ENCODE measurements at places on chromosomes 2 and 18.

DNA sequence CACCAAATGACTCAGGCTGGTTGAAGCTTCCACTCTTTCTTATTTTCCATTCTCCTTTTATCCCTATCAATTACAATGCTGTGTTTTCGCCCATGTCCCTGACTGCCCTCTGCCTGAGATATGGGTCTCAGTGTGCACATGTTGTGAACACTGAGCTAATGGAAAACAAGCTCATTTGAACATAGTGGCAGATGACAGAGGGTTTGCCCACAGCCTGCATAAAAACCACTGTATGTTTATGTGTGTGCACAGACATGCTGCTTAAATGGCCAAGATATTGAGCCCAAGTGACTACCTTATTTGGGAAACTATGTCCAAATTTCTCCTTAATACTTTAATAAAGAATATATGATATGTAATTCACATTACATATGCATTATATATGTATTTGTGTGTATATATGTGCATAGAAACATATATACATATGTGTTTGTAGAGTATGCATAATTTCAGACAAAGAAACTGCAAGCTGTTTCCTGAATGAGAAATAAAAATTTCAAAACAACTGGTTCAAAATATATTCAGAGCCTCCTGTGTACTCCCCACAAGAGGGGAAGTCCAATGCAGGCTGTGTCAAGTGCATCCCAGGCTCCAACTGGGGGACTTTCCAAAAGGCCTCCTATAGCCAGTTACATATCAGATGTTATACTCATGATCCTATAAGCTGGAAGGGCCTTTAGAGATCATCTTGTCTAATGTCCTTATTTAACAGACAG is 92.7 kb upstream of the CD302 start:
- DNase-seq: no peak

- peak; percentile 70 for DNase-seq
Measured at GRCh38 chr2:42568401-42569115, at the start of gene MTA3. TSS of gene MTA3 (plus strand) at chr2:42568632. CDS start at chr2:42568746, 114 bp downstream.

GRCh38 chr2:95024371-95024770 is 1.1 kb upstream of the MAL start:
- no peak for DNase-seq

GRCh38 chr2:69914950-69915945 is at the start of gene MXD1:
TSS of gene MXD1 (plus strand) at chr2:69915109. CDS start at chr2:69915331, 222 bp downstream.
- DNase-seq: no peak

DNA sequence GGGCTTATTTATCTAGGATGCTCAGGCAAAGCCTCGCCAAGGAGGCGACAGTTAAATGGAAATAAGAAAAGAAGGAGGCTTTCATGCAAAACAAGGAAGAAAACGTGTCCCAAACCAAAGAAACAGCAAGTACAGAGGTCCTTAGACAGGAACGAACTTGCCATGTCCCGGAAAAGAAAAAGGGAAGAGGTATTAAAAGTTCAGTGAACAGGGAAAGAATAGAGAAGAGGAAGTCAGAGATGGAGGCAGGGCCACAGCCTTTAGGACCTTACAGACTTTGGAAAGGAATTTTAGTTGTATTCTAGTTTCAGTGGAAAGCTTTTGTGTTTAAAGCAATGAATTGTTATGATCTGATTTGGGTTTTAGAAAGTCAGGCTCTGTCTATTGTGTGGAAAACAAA is 22.1 kb downstream of the IKZF2 start:
- no peak for DNase-seq

GRCh38 chr2:69544951-69545350 is 98.6 kb downstream of the AAK1 start:
- DNase-seq: no peak

GRCh38 chr2:201558665-201559064 is 84.6 kb downstream of the TMEM237 start:
- DNase-seq: no peak

DNA sequence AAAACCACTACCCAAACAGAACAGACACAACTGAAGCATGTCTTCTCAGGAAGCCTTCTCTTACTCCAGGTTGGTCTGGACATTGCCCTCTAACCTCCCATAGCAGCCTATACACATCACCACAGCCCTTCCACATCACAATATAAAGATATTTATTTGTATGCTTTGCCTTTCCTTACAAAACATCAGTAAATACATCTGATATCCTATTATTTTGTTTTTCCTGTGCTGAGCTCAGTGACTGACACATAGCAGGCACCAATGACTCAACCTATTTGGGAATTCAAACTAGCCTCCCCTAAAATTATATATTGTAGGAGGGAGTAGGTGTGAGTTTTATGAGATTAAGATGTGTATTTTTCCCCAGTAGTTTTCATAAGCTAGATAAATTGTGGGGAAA is 28.8 kb downstream of the SLC40A1 start:
- no peak for DNase-seq

GRCh38 chr18:12554796-12555388 is 103.0 kb downstream of the SPIRE1 start:
- no peak for DNase-seq

GRCh38 chr2:61949714-61950560 is 44.5 kb downstream of the COMMD1 start:
- no peak for DNase-seq

- DNase-seq: no peak
Measured at GRCh38 chr2:38149531-38149930, 73.6 kb upstream of the CYP1B1 start.

DNA sequence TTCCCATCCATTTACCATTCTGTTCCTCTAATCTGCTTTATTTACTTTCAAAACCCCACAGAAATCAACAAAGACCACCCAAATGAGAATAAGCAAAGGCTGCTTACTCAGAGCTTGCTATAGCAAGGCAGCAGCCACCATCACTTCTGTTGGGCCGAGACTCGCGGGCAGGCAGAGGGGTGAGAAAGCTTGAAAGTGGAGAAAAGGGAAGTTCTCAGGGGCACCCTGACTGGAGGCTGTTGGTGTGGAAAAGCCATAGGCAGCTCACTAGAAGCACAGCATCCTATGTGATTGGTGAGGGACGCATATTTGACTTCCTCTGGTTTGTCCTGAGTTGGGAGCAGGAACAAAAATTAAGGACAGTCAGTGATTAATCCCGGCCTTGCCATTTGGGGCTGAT is 269.7 kb upstream of the THSD7B start:
- DNase-seq: no peak

DNA sequence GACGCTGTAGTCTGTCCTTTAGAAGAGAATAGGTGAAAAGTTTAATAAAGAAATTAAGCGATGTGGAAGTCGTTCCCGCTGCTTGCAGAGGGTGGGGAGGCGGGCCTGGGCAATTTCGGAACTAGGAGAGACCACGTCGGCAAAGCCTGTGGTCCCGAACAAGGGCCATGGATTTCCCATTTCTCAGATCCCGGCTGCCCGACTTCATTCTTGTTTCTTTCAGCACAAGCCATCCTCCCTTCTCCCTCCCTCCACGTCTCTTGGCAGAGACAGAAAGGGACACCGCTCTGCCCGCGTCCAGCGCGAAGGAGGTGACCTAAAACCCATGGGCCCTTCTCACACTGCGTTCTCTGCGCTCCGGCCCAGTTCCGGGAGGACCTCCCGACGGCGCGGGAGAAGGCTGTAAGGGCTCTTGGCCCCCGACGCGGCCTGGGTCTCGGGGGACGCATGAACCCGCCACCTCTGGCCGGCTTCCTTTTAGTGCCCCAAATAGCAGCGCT is 2.2 kb upstream of the BCL2L11 start:
- DNase-seq: no peak

DNA sequence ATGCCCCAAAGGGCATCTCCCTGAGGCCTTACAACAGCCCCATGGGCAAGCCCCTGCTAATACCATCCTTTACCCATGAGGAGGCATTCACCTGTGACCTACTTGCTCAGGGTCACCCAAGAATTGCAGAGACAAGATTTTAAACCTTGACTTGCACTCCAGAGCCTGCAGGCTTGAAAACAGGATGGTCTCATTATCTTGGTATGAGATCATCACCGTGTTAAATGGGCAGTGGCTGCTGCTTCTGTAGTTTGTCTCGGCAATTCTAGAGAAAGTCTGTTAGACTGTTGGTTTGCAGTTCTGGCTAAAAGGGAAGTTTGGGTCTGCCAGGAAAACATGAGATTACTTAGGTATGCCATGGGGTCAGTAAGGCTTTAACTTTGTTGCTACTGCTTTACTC is 698.9 kb downstream of the GALR1 start:
- no peak for DNase-seq

GRCh38 chr2:146615778-146616177 is 1229.1 kb upstream of the ACVR2A start:
- DNase-seq: no peak

DNA sequence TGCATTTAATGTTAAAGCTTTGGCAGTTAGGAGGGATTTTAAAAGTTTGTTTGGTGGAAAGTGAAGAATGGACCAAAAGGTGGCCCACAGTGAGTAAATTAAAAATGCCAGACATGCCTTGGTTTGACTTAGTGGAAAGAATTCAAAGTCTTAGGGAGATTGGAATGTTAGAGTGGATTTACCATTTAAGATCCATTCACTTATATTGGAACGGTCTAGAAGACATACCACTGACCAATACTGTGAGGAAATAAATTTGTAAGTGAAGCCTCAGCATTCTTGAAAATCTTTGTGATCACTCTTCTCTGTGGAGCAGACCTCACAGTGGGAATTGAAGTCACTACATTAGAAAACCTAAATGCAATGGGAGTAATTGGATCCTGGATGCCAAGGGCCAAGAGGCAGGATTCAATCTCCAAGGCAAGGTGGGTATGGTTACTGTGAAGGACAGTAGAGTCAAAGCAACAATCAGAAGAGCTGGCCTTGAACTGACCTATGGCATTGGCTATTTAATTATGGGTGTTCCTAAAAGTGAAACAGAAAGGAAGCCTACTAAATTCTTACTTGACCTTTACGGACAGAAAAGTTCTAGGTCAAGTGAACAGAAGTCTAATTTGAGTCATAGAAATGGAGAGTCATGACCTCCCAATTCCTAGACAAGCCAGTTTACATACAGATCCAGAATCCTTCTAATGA is 40.2 kb upstream of the VRK2 start:
- peak; percentile 41 for DNase-seq

GRCh38 chr2:73031725-73032701 is 39.5 kb downstream of the SFXN5 start:
- DNase-seq: peak; percentile 25

DNA sequence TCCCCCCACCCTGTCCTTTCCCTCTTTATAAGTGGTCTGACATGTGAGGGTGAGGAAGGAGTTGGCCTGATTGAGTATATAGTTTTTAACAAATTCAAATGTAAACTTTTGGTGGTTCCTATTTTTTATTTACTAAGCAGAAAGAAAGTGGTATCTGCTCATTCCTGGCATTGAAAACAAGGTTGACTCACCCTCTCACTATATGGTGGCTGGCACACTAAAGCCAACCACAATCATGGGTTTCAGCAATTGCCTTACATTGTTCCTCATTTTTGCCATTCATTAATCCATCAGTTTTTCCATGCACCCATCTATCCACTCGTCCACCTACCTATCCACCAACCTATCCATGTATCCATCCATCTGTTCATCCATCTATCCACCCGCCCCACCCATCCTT is 75.4 kb upstream of the IGFBP5 start:
- DNase-seq: no peak

DNA sequence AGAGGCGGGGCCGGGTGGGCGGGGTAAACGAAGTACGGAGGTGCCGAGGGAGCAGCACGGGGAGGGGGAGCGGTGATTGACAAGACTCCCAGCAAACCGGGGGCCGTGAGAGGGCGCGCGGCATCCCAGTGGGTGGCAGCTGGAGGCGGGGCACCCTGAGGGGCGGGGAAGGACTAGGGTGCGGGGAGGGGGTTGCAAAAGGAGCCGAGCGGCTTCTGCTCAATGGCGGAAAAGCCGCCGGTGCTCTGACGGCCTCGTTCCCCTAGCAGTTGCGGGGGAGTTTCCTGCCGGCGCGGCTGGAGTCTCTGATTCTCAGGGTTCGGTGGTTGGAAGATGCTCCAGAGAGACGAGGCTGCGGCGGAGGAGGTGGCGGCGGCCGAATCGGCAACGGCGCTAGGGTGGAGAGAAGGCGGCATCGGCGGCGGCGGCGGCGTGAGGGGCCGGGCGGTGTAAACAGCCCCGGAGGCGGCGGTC is at the start of gene PPM1B:
Gene PPM1B (plus strand): TSS at position 195 of the 474 bp plus-strand sequence. CDS start 32,325 bp downstream, outside the sequence.
- no peak for DNase-seq

DNA sequence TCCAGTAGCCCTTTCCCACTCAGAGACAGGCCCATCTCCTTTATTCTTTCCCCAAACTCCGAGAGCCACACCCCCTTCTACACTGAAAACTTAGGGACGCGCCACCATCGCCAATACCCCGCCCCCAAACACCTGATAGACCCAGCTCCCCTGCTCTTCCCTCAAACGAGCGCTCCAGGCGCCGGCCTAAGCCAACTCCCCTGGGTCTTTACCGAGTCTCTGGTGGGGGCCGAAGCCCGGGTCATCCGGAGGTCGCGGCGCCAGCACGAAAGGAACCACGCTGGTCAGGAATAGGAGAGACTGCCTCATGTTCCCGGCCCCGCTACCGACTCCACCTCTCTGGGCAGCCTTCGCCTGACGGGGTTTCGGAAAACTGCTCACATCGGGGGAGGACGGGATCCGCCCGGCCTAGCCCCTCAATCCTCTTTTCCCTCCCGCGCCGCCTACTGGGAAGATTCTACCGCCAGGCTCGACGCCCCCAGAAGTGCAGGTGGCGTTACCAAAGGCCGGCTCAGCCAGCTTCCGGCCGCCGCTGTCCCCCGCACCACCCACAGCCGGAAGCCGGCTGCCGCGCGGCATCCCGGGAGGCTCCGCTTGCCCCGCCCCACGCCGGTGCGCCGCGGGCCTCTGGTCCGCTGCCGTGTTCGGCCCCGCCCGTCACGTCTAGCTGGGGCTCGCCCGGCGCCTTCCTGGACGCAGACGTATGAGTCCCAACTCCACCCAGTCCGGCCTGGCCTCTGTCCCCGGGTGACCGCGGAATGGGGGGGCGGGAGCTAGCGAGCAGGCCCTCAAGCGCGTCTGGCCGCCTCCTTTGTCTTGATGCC is at the start of gene ADAM17:
Gene ADAM17 (minus strand): TSS at position 534 of the 824 bp plus-strand sequence. CDS start 225 bp downstream, at position 309.
- peak; percentile 97 for DNase-seq

DNA sequence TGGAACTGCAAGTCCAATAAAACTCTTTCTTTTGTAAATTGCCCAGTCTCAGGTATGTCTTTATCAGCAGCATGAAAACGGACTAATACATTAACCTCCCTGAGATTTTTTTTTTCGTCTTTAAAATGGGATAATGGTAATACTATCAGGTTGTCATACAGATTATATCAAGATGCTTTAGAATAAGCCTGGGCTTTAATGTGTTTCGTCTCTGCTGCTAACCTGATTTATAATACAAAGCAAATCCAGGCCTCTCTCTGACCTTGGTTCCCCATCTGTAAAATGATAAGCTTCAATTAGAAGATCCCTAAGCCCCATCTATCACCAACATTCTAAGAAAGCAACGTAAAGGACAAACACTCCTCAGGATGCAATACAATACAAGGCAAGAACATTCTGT is 283.5 kb downstream of the LRATD1 start:
- no peak for DNase-seq

GRCh38 chr2:190858817-190859216 is 21.8 kb upstream of the GLS start:
- DNase-seq: peak; percentile 93

DNA sequence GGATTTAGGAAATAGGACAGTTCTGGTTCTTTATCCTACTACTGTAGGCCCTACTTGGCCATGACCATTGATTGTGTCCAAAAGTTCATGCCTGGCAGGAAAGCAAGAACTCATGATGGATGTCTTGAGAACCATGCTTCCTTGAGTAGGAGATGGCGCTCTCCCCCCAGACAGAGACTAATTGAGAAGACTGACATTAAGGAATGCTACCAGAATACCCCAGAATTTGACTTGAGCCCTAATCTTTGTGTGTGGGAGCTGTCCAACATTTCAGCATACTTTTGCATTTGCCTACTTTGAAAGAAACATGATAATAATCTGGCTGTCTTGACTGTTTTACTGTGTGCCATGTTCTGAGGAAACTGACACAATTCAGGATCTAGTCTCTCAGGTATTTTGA is 23.3 kb downstream of the MAPRE3 start:
- no peak for DNase-seq

GRCh38 chr2:68516051-68516955 is 48.9 kb downstream of the APLF start:
- no peak for DNase-seq

All from fibroblast of skin of scalp (primary cell).